ENCODE measurements at places on chromosomes 2 and 18.

GRCh38 chr2:142033393-142033792 is 97.4 kb downstream of the LRP1B start:
- ATAC-seq, result no peak

DNA sequence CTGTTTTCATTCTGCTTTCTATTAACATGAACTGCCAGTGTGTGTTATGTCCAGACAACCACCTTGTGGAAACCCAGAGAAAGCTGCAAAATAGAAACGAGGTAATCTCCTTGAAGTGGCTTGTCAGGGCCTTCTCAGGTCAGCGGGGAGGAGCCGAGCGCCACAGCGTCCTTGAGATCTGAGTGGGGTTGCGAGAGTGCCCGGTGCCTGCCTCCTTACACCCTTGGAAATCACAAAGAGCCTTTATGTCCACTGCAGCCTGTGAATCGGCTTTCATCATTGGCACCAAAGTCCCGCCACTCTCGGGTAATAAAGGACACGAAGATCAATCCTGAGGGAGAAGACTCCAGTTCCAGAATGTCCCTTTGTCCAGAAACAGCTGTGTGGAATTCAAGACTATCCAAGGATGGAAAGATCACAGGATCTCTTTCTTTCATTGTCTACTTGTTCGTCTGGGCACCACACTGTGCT is 135.2 kb downstream of the HRH4 start:
- no peak for ATAC-seq

DNA sequence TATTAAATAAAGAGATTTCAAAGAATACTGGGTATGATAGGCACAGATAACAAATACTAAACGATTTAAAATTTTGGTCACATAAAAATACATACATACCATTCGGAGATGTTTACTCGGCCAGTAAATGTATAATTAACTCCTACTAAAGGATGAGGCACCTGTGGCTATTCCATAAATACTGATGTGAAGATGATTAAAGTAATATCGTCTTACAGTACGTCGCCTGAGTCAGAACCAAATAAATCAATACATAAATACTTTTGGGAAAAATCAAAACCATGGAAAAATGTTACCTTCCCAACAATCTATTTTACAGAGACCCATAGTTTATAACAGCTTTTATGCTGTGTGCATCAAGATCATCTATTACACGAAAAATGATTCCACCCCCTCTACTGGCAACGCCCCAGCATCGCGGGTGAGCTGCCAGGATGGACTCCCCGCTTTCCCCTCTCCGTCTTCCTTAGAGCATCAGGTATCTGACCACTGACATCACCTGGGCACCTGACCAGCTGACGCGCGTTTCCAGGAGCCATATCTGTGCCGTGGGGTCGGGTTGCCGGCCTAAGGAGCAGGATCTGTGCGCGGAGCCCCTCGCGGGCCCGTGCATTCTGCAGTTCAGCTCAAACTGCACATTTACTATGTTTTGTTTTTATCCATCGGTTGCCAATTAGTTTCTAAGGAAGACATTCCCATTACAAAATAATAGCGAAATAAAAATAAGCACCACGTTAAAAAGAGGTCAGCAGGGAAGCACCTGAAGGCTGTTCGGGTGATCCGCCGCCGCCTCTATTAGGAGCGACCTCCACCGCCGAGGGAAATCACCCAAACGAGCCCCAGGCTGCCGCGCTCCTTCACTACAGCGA is 901 bp downstream of the ICA1L start:
- peak; percentile 74 for ATAC-seq

DNA sequence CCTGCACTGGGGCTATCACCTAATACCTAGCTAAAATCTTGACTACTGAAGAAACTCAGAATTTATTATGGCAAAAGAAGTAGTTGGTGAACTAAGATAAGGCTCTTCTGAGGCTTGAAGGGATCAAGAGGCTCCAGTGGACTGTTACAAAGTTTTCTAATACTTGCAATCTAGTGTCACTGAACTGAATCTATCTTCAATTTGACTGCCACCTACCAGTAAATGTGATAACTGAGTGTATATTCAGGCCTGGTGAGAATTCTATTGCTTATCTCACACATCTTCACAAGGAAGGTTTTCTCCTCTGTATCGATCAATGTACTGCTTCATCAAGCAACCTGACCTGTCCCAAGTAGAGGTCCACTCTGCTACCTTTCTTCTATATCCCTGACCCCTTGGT is 40.8 kb downstream of the DARS1 start:
- ATAC-seq, result no peak

GRCh38 chr18:46352520-46353250 is 248.5 kb downstream of the HAUS1 start:
- ATAC-seq, result peak; percentile 23

DNA sequence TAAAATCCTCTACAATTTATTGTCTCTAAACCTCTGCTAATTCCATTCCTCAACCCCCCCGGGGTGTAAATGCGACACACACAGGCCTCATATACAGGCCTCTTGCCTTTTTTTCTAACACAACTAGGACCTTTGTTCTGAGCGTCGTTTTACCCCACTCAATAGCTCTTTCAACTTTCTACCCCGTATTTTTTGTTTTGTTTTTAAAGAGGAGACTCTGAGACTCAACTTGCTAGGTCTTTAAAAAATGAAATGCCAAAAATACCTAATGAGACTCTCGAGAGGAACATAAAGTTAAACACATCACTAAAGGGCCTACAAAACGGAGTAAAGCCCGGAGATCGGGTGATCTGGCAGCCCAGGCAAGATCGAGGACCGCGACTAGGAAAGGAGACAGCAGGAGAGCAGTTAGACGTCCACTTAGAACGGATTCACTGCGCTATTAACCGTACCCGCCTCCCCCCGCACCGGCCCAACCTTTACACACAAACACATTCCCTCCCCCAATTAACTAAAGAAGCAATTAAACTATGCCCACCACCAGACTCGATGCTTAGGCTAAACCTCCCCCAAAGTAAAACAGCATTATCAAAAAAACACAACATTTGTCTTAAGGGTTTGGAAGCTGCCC is 1.7 kb downstream of the TRIP12 start:
- no peak for ATAC-seq

DNA sequence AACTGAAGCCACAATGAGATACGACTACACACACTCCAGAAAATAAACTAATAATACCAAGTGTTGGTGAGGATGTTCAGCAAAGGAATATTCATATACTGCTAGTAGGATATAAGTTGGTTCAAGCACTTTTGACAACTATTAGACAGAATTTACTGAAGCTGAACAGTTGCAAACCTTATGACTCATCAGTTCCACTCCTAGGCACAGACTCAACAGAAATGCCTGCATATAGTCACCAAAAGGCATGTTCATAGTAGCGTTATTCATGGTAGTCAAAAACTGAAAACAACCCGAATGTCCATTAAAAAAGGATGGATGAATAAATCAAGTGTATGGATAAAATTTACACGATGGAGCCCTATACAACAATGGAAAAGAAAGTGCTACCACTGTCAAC is 232.0 kb downstream of the ANAPC1 start:
- no peak for ATAC-seq

DNA sequence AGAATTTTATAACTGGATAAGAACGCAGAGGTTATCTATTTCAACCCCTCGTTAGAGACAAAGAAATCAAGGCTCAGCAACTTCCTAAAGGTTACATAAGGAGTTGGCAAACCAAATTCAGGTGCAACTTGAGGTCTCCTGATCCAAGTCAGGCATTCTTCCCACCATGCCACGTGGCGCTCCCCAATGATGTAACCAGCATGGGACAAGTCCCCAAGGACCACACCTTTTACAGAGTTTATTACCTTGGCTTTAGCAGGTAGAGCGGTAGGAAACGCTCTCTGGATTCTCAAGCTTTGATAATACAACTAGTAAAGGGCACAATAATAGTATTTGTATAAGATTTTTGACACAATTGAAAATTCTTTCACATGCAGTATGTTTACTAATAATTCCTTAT is 26.7 kb upstream of the MBOAT2 start:
- no peak for ATAC-seq

GRCh38 chr2:130873700-130874346 is 37.1 kb downstream of the ARHGEF4 start:
- ATAC-seq, result peak; percentile 75

- ATAC-seq, result no peak
Observed at GRCh38 chr2:1486670-1487069, 73.4 kb downstream of the TPO start.

- no peak for ATAC-seq
Observed at GRCh38 chr18:24378598-24378997, 19.0 kb downstream of the OSBPL1A start.

DNA sequence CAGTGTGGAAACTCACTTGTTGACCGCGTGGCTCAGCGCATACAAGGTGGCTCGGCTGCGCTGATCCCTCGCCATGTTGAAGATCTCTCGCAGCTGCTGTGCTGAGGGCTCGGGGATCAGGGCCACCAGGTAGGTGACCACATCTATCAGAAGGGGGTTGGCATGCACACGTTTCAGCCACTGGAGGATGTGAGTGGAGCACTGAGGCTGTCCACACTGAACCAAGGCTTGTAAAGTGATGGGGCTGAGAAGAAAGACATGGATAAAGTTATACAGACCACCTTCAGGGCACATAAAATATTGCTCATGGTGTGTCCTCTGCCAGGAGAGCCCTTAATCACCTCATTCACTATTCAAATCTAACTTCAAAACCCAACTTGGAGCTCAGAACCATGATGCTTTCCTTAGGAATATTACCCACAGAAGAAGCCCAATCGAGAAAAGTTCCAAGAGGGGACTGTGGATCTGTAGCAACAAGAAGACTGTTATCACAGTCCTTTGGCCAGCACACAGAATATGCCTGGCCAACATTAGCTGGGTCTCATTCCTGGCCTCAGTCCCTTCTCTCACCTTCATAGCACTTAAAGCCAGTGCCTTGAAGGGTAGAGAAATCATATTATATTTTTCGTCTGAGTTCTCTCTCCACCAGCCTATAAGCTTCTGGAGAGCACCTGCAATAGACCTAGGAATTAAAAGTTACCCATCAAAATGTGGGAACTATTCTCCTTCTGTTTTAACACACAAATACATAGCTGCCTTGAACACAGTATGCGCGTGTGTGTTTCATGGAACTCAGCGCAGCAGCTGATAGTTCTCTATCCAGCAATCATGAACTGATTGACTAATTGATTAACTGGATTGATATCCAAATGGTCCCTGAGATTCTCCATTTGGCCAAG is 11.3 kb downstream of the APOB start:
- ATAC-seq, result no peak

- ATAC-seq, result no peak
Observed at GRCh38 chr18:27121108-27121507, 64.0 kb downstream of the CHST9 start.

DNA sequence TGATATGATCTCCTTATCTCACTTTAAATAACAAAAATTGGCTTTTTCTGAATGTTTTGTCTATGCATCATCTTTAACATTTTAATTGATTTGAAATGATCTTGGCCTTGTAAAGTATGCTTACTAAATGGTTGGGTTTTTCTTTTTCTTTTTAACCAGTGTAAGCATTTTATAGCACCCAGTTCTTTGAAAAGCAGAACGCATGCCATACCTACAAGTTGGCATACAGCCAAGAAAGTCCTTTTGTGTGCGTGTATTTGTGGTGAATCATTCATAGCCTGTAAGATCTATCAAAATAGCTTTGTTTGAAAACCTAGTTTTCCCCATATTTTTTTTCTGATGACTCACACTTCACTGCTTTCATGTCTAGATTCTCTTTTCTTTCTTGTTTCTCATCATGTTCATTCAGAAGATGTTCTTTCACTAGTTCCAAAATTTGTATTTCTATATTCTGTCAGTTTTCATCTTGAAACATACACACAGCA is 4.1 kb upstream of the VRK2 start:
- ATAC-seq, result no peak

DNA sequence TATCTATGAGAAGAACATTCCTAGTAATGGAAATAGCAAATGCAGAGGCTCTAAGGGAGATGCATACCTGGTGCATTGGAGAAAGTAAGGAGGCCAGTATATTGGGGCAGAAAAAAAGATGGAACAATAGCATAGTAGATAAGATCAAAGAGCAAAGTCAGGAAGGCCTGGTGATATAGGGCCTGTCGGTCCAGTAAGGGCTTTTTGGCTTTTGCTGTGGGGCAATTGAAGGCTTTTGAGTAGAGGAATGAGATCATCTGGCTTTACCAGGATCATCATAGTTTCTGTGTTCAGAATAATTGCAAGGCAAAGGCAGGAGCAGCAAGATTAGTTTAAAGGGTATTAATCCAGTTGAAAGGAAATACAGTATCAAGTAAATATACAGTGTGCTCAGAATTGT is 111.8 kb downstream of the EHBP1 start:
- ATAC-seq, result no peak

- no peak for ATAC-seq
Observed at GRCh38 chr2:587087-587960, 89.9 kb downstream of the TMEM18 start.

All from gastroesophageal sphincter (tissue), 4 donors.